ENCODE measurements at places on chromosomes 6 and 20.

DNA sequence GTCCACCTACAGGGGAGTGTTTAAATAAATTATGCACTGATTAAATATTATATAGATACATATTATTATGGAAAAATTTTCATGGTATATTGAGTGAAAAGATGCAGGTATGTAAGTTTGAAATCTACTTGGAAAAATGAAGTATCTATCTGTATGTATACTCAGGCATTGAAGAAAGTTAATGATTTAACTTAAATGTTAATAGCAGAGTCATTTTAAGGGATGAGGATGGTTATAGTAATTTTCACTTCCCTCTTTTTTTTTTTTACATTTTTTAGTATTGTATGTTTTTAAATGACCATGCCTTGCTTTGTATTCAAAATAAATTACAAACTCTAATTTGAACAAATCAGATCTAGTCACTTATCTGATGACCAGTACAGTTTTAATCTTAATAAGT lies 43.2 kb upstream of the NOTCH4 start:
- no peak for DNase-seq

DNA sequence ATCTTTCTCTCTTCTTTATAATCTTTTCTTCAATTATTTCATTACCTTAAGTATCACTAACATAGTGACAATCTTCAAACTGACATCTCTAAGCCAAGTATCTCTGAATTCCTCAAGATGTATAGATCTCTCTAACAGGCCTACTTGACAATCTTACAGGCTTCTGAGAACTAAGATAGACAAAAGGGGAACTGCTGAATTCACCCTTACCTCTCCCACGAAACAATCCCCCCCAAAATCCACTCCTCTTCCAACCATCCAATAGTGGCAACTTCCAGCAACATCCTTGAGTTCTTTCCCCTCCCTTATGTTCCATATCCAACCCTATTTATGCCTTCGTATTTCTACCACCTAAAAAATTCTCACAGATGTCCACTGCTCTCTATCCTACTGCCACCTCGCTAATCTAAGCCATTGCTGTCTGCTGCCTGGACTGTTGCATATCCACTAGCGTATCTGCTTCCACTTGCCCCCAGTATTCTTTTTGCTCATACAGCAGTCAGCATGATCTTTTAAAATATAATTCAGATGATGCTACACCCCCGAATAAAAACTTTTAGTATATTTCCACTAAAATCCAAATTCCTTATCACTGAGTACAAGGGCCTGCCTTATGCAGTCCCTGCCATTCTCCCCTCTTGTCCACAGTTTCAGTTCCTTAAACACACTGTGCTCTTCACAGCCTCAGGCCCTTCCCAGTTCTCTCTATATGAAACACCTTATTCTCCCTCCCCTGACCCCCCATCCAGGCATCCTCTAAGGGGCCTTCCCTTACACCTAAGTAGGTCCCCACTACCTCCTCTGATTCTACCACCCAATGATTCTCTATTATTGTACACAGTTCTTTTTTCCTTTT lies 8.0 kb downstream of the REPS1 start:
- DNase-seq = no peak

- DNase-seq = no peak
These were observed 101.0 kb downstream of the NRN1 start for GRCh38 chr6:5905431-5906339.

DNA sequence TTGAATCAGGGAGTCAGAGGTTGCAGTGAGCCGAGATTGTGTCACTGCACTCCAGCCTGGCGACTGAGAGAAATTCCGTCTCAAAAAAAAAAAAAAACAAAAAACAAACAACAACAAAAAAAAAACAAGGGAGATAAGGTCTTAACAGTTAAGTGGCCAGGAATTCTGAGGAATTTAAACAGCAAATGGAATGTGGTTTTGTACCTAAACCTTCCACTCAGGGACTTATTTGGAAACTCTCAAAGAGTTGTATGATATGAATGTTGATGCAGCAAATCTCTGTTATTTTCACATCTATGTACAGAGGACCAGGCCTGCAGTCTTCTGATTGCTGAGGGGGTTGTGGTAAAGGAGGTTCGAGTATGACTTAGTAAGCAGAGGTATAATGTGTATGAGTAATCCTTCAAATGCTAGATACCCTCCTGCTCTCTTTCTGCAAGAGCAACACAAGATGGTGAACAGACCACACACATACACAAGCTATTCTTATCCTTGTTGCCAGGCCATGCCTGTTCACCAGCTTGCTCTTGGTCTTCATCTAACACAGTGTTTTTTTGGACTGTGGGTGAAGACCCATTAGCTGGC lies 174.9 kb upstream of the SCGN start:
- DNase-seq = no peak

GRCh38 chr6:32222333-32223230 lies 1.3 kb downstream of the NOTCH4 start:
- DNase-seq = no peak
